ENCODE measurements at places on chromosomes 5 and 9.
A peak's percentile ranks its signal among the peaks of the same experiment; 100 is the strongest.

DNA sequence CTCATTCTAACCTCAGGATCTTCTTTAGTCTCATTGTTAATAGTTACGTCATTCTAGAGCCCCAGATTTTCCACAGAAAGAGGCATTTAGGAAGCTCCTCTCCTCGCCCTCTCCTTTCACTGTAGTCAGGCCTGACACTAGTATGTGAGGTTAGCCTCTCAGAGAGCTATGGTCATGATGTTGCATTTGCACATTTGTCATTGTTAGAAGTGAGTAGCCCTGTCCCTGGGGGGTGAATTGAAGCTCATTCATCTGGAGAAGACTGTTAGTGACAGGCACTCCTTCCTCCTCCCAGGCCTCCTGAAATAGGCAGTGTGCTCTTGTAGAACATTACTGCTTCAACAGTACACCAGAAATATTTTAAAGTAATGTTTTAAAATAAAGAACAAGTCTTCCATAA is 26.6 kb upstream of the LRRTM2 start:
- DNase-seq: peak; percentile 17

DNA sequence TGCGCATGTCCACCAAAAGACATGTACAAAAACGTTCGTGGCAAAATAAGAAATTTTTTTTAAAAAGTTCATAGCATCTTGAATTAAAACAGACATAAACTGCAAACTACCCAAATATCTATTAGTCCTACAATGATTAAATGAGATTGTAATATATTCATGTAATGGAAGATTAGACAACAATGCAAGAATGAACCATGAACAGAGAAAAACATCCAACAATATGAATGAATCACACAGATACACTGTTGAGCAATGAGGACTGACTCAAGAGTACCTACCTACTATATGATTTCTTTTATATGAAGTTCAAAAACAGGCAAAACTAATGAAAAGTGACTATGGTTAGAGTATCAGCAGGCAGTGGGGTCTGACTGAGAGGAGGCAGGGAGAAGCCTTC is 17.9 kb upstream of the CTNNAL1 start:
- peak; percentile 39 for DNase-seq

GRCh38 chr9:117494401-117495090 is 79.7 kb upstream of the ASTN2 start:
- DNase-seq: no peak

DNA sequence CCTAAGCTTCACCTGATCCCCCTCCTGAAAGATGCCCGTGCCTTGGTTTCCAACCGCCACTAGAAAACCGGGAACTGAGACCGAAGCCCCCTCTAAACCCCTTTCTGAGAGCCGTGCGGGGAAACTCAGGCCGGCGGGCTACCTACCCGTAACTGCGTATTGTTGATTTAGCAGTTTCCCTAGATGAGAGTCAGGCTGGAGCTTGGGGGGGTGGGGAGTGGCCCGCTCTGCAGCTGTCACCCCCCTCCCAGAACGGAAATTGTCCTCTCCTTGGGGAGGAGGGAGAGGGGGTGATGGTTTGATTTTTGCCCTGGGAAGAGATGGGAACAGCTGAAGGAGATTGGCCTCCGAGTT is 2.5 kb downstream of the CXXC5 start:
- DNase-seq: no peak

GRCh38 chr5:57900381-57900944 is 417.9 kb upstream of the ACTBL2 start:
- DNase-seq: no peak

DNA sequence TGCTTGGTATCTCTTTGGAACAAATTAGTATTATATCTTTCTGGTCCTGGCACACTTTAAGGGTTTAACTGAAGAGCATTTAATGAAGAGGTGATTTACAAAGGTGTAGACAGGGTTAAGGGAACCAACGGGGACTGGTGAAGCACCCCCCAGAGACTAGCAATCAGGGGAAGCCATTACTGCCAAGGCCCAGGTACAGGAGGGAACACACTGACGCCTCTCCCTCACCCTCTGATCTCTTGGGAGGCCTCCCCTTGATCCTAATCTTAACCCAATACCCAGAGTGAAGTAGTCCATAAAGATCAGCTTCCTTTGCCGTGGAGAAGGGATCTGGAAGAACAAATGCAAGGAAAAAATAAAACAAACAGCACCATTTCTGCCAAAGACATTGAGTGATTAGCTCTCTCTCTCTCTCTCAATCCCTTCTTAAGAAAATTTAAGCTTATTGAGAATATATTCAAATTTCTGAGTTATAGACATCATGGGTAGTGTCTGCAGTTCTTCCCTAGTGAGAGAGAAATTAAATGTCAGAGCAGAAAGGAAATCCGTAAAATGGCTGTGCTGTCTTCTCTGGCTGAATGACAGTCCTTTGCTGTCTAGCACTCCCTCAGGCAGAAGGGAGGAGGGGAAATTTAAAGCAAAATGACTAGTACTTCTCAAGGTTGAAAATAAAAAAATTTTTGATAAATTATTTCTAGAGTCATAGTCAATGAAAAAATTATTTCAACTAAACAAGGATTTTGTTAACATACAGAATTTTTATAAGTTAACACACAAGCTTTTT is 20.0 kb downstream of the F2R start:
- DNase-seq: no peak

DNA sequence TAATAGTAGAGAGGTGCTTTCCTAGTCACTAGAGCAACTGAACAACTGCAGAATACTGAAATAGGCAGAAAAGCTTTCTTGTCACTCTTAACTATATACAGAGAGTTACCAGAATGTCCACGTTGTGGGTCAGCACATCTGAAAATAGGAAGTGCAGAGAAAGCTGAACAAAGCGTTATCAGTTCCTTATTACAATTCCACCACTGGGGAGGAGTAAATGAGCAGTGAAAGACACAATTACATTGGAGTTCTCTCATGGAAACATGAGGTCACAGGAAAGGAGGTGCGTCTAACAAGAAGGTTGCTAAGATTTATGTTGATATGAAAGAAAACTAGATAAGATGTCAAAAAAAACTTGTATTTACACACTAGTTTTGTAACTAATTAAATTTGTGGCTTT is 461.9 kb upstream of the COX7C start:
- no peak for DNase-seq

DNA sequence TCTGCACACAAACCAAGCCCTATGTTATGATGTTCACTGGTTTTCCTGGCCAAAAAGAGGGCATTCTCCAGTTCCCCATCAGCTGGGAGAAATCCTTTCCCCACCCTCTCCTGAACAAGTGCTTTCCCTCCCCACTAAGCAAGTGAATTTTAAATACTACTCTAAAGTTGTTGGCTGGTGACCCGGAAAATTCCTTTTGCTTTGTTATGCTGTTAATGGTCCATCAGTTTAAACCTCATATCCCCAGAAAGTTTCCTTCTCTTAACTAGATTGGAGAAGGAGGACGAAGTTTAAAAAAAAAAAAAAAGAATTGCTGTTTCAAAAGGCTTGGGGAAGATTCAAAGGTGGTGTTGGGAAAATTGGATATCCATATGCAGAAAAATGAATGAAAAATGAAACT is 21.9 kb upstream of the SPRY4 start:
- DNase-seq: no peak

DNA sequence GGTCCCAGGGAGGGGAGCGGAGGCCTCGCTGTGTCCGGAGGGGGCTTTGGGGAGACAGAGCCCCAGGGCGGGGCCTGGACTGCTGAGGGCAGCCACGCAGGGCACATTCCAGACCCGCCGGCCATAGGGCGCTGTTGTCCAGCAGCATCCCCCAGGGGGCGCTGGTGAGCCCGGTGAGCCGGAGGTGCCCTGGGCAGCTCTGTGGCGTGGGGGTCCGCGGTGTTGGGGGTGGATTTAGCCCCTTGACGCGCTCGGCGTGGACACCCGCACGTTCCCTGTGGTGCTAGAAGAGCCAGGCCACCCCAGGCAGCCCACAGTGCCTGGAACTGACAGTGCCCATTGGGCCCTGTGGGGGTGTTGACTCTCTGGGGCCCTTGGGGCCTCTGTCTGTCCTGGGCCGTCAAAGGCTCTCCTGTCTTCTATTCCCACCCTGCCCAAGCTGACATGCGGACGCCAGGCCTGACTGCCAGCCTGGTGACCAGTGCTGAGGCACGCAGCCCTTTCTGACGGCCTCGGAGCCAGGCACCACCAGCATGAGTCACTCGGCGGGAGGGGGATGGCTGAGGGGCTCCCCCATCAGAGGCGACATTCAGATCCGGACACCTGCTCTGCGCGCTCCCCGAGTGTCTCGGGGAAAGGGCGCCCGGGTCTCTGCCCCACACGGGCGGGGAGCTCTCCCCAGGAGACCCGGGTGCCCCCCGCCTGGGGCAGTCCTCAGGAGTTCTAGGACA is 23.9 kb downstream of the TPPP start:
- peak; percentile 14 for DNase-seq

GRCh38 chr5:33329891-33330290 is 110.9 kb upstream of the TARS1 start:
- no peak for DNase-seq

GRCh38 chr5:11110128-11110527 is 349.1 kb upstream of the DAP start:
- no peak for DNase-seq

DNA sequence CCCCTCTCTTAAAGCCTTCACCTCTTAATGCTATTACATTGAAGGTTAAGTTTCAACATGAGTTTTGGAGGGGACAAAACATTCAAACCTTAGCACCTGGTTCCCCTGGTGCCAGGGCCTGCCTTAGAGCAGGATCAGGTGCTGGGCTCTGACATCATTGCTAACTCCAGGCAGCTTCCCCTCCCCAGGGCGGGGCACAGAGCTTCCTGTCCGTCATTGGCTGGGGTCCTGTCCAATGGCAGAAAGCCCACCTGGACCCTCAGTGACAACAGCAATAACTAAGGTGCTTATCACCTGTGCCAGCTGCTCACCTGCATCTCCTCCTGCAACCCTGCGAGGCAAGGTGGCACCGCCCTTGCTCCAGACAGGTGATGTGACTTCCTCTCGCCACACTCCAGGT is 177.4 kb downstream of the NSG2 start:
- DNase-seq: no peak

DNA sequence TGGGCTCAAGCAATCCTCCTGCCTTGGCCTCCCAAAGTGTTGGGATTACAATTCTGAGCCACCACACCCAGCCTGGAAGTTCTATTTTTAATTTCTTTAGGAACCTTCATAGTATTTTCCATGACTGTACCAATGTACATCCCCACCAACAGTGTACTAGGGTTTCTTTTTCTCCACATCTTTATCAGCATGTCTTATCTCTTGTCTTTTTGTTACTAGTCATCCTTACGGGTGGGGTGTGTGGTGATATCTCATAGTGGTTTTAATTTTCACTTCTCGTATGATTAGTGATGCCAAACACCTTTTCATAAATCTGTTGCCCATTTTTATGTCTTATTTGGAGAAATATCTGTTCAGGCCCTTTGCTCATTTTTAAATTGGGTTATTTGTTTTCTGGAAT is 123.0 kb upstream of the MEF2C start:
- DNase-seq: no peak

DNA sequence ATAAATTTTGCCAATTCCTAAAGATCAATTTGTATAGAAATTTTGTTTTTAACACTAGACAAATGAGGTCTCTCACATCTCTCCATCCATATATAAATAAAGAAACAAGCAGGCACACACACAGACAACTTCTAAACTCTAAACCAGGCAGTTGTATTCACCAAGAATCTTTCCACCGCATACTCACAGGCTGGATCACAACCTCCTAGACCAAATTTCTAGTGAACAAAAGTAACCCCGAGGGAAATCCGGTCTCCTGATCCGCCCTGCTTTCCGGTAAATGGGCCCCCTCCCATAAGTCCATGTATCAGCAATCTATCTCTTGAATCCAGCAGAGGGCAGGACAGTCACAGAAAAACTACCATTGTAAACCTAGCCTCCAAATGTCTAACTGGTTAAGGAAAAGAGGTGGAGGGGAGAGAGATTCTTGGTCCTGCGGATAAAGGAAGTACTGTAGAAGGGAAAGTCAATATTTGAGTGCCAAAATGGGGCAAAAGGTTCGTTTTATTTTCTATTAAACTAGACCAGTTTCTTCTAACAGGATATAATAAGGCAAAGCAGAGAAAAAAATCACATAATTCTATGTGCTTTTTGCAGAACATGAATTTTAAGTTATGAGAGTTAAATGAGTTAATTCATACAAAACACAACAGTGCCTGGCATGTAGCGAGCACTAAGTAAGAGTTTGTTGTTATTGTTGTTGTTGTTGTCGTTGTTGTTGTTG is 4.8 kb upstream of the SMU1 start:
- DNase-seq: peak; percentile 88

- DNase-seq: no peak
These were observed 17.1 kb downstream of the DAP start for GRCh38 chr5:10743951-10744350.

DNA sequence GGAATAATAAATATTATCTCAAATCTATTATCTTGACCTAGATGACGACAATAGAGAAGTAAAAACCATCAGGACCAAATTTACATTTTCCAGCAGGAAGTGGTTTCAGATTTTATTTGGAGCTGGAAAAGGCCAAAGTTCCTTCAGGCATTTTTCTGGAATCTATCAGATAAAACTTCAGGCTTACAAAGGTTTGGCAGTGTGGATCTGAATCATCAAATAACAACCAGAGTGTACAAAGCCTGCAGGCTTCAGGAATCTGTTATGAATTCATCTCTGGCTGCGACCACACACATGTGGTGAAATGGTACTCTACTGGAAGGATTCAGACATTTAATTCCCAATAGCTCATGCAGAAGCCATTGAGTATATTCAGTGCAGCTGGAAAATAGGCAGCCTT is 726.4 kb upstream of the GRAMD2B start:
- DNase-seq: peak; percentile 96

DNA sequence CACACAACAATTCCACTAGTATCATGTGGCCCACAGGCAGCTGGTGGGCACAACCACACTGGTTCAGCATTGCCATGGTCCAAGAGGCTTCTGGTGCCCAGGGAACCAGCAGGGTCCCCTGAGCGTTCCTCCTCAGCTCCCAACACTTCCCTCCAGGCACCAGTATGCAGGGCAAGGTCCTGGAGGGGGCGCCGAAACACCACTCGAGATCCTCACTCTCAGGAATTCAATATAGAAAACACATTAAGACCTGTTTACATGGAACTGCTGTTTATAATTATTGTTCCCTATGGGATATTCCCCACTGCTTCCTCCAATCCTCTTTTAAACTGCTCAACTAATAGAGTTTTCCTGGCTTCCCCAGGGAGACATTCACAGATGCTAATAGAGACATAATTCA is 91.9 kb upstream of the GABRP start:
- no peak for DNase-seq

DNA sequence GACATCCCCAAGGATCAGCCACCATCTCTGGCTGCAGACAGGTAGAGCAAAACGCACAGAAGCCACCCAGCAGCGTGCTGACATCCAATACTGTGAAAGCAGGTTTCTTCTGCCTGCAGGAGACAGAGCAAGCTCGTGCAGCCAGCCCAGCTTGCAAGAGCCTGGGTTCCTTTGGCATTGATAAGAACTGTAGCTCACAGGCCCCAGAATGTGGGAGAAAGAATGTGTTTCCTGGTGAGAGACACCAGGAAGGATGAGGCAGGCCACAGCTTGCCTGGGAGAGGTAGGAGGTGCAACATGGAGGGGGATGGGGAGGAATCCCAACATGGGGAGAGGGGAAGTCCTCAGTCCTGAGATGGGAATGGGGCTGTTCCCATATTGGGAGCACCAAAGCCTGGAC is 34.0 kb upstream of the ARAP3 start:
- DNase-seq: no peak
